ENCODE measurements at places on chromosomes 3 and 15.

DNA sequence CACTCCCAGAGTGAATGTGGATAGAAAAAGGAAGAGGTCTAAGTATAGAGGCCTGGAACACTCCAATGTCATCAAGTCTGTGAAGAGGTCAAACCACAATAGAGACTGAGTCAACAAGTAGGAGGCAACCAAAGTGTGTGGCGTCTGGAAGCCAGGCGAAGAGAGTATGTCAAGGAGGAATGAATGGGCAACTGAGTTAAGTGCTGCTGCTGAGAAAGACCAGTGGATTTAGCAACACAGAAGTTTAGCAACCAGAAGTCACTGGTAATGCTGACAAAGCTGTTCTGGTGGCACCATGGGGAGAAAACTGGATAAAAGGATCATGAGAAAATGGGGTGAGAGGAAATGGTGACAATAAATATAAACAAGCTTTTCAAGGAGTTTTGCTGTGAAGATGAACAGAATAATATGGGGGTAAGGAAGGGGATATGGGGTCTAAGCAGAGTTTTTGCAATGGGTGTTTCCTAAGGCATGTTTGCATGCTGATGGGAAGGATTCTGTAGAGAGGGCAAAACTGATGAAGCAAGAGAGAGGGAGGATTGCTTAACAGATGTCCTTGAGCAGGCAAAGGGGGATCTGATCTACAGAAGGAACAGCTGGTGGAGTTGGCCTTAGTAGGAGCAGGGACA is 38.4 kb downstream of the PCOLCE2 start:
- no peaks in the 10 kb centered on the region for H3K4me1 ChIP-seq
- H3K36me3 ChIP-seq: no peaks in the 10 kb centered on the region
- no peak overlapping the region for H3K4me3 ChIP-seq

DNA sequence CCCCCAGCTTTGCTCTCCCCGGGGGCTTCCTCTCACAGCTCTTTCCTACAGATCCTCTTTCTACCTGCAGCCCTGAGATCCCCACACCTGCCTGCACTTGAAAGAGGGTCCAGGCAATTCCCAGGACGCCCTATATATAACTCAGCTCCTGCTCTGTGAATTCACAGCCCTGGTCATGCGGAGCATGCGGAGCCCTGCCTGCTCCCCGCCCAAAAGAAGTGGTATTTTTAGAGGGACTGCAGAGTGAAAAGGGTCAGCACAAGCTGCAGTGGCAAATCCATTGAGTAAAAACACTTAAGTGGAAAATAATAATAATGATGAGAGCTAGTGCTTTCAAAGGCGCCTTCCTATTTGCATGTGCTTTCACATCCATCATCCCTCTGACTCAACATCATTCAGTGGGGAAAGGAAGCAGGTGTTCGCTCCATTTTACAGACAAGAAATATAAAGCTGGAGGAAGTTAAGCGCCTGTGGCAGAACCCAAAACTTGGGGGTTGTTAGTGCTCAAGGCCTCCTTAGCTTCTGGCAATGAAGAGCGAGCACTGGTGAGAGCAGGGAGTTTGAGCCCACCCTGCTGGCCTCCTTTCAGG is 76.3 kb upstream of the LIPC start:
- H3K27me3 ChIP-seq: no peaks in the 10 kb centered on the region
- H3K4me1 ChIP-seq: no peaks in the 10 kb centered on the region
- H3K27ac ChIP-seq: no peak overlapping the region
- H3K36me3 ChIP-seq: no peaks in the 10 kb centered on the region

GRCh38 chr15:63531586-63531985 is 27.2 kb downstream of the USP3 start:
- ATAC-seq: no peak
- H3K27me3 ChIP-seq: no peaks in the 10 kb centered on the region

DNA sequence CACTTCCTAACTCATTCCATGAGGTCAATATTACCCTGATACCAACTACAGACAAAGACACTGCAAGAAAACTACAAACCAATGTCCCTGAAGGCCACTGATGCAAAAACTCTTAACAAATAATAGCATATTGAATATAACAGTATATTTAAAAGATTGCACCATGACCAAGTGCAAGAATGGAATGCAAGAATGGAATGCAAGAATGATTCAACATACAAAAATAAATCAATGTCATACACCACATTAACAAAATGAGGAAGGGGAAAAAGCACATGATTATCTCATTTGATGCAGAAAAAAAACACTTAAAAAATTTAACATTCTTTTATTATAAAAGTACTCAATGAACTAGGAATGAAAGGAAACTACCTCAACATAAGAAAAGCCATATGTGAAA is 463.1 kb upstream of the NECTIN3 start:
- no peaks in the 10 kb centered on the region for H3K27me3 ChIP-seq
- ATAC-seq: no peak
- no peak overlapping the region for H3K27ac ChIP-seq
- H3K36me3 ChIP-seq: no peaks in the 10 kb centered on the region
- no peak overlapping the region for H3K4me3 ChIP-seq

DNA sequence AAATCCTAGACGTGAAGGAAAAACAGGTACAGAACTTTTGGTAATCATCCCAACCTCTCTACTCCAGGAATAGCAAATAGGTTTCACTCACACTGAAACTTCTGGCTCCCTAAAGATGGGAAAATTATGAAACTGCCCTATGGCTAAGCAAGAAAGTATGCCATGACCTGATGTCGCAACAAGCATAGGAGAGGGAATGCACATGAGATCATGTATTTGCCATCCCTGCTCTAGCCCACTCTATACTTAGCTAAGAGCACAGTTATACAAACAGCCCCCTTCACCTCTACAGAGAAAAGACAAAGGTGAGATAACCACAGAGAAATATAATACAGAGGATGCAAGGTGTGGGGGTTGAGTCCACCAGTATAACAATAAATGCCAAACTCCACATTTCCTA is 102.7 kb downstream of the TBC1D5 start:
- no peaks in the 10 kb centered on the region for H3K4me1 ChIP-seq
- peak; percentile 53 for ATAC-seq
- H3K27me3 ChIP-seq: no peaks in the 10 kb centered on the region
- no peak overlapping the region for H3K4me3 ChIP-seq
- H3K36me3 ChIP-seq: no peaks in the 10 kb centered on the region

- ATAC-seq: no peak
- no peak overlapping the region for H3K4me3 ChIP-seq
- peaks cover 12% of the 10 kb centered on the region for H3K36me3 ChIP-seq
- H3K4me1 ChIP-seq: no peaks in the 10 kb centered on the region
Measured at GRCh38 chr3:195251336-195252065, 19.5 kb downstream of the XXYLT1 start.

DNA sequence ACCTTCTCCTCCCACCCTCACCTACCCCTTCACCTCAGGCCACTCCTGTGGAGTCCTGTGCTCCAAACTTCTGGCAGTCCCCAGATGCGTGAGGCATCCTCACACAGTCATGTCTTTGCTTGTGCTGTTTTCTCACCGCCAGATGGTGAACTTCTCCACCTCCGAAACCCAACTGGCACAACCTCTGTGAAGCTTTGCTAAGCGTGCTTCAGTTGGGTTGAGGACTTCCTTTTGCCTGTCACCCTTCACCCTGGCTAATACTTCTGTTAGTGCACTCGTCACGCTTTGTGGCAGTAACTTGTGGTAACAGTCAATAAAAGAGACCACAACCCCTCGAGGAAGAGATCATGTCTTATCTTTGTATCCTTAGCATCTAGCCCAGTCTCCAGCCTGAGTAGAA is 42.0 kb upstream of the SKOR1 start:
- ATAC-seq: no peak
- H3K36me3 ChIP-seq: peaks cover 32% of the 10 kb centered on the region
- no peaks in the 10 kb centered on the region for H3K4me1 ChIP-seq
- no peak overlapping the region for H3K27ac ChIP-seq
- no peak overlapping the region for H3K4me3 ChIP-seq

GRCh38 chr15:89360294-89360971 is 25.8 kb upstream of the POLG start:
- no peak overlapping the region for H3K27ac ChIP-seq
- no peak overlapping the region for H3K4me3 ChIP-seq
- H3K4me1 ChIP-seq: peaks cover 15% of the 10 kb centered on the region

- H3K27ac ChIP-seq: no peak overlapping the region
- H3K27me3 ChIP-seq: no peaks in the 10 kb centered on the region
- no peaks in the 10 kb centered on the region for H3K36me3 ChIP-seq
- no peak overlapping the region for H3K4me3 ChIP-seq
- H3K4me1 ChIP-seq: peaks cover 96% of the 10 kb centered on the region
Measured at GRCh38 chr15:85480923-85481322, 100.5 kb downstream of the AKAP13 start.

- no peaks in the 10 kb centered on the region for H3K4me1 ChIP-seq
- H3K27me3 ChIP-seq: no peaks in the 10 kb centered on the region
- no peak overlapping the region for H3K27ac ChIP-seq
Measured at GRCh38 chr15:48765022-48765421, 45.8 kb downstream of the CEP152 start.

GRCh38 chr15:74781431-74782258 is at the start of gene CSK:
Gene CSK, plus strand, starts transcription at chr15:74782080. Its CDS starts 16,218 bp downstream, at chr15:74798298.
- H3K27ac ChIP-seq: peak within 1 kb of the TSS; percentile 95
- H3K36me3 ChIP-seq: no peaks in the 10 kb centered on the region
- ATAC-seq: peak; percentile 91
- H3K4me1 ChIP-seq: no peaks in the 10 kb centered on the region
- H3K27me3 ChIP-seq: no peaks in the 10 kb centered on the region

- H3K27ac ChIP-seq: no peak overlapping the region
- no peak for ATAC-seq
- no peaks in the 10 kb centered on the region for H3K27me3 ChIP-seq
Measured at GRCh38 chr15:99154271-99154670, 49.4 kb downstream of the SYNM start.

- peaks cover 45% of the 10 kb centered on the region for H3K36me3 ChIP-seq
- H3K27ac ChIP-seq: peak overlapping the region; percentile 90
- ATAC-seq: no peak
- H3K4me3 ChIP-seq: no peak overlapping the region
Measured at GRCh38 chr15:64855205-64855975, 13.7 kb downstream of the PLEKHO2 start.

GRCh38 chr3:122101646-122102045 is 46.5 kb downstream of the CD86 start:
- no peak for ATAC-seq
- no peak overlapping the region for H3K27ac ChIP-seq
- peaks cover 5% of the 10 kb centered on the region for H3K27me3 ChIP-seq
- no peaks in the 10 kb centered on the region for H3K36me3 ChIP-seq
- no peaks in the 10 kb centered on the region for H3K4me1 ChIP-seq

DNA sequence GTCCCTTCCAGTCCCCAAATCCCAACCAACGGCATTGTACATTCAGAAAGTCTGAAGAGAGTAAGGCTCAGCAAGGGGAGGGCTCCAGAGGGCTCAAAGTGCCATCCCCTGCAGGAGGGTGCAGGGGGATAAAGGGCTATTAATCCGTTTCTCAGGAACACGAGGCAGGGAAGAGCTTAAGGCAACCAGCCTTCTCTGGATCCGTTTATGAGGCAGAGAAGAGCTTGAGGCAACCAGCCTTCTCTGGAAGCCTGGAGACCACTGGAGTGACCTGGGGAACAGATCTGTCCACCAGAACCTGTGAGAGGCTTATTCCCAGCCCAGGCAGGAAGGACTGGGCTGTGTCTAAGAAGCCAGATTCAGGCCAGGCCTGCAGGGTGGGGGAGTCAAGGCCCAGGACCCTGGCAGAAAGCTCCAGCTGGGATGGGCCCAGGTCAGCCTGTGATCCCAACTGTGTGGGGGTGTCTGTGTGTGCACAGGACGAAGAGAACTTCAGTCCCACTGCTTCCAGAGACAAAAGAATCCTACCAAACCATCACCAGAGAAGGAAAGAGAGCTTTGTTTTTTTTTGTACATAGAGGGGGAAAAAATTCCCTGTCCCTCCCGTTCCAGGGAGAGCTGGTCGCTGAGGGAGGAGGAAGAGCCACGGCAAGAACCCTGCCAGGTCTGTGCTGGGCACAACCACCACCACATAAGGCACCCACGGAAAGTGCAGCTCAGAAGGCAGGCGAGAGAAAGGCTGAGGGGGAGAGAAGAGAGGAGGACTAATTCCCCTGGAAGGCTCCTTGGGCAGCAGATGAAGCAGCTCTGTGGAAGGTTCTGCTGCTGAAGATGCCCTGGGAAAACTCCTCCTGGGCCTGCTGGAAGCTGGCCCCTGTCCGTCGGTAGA is 1.6 kb upstream of the ULK3 start:
- H3K4me1 ChIP-seq: peaks cover 50% of the 10 kb centered on the region
- H3K4me3 ChIP-seq: no peak overlapping the region
- ATAC-seq: no peak
- no peaks in the 10 kb centered on the region for H3K27me3 ChIP-seq
- H3K36me3 ChIP-seq: no peaks in the 10 kb centered on the region
- peak overlapping the region; percentile 95 for H3K27ac ChIP-seq

DNA sequence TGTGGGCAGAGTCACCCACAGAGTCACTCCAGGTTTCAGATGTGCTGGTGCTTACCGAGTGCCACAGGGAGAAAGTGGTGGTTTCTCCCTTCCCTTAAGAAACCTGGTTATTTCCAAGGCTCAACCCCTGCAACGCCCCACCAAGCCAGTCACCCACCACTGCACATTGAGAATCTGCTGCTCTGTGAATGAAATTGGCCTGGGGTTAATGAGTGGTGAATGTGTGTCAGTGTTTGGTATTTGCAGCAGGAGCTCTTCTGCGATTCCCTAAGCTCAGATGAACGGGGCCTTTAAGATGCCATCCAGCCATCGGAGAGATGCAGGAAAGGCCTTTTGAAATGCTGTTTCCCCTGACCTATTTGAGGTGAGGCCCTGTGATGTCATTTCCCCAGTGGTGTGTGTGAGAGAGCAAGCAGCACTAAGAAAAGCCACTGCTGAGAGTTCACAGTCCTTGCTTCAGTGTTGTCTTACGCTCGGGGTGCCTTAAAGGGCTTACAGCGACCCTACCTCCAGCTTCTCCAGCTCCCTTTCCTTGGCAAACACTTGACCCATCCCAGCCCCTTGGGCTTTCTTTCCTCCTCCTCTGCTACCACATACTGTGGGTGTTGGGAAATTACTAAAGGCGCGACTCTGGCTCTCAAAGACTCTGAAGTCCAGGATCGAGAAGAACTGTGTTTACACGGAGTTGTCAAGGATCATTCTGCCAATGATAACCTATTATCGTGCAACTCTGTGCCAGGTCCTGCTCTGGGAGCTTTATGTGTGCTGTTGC is 68.9 kb downstream of the SMAD3 start:
- H3K27me3 ChIP-seq: no peaks in the 10 kb centered on the region
- H3K36me3 ChIP-seq: no peaks in the 10 kb centered on the region
- H3K4me3 ChIP-seq: no peak overlapping the region
- peak overlapping the region; percentile 90 for H3K27ac ChIP-seq
- ATAC-seq: peak; percentile 56
- peaks cover 73% of the 10 kb centered on the region for H3K4me1 ChIP-seq

DNA sequence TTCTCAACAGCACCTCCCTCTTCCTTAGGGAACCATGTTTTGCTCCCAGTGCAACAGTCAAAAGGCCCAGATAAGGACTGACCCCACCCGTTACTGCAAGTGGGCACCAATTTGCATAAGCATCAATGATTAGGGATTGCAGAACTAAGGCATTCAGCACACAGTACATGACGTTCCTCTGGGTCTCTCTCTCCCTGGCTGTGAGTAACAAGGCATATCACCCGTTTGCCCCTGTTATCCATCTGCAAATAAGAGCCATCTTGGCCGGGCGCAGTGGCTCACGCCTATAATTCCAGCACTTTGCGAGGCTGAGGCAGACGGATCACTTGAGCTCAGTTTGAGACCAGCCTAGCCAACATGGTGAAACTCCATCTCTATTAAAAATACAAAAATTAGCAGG is 18.8 kb downstream of the MAGI1 start:
- no peaks in the 10 kb centered on the region for H3K4me1 ChIP-seq
- H3K27ac ChIP-seq: no peak overlapping the region
- no peaks in the 10 kb centered on the region for H3K36me3 ChIP-seq
- no peak for ATAC-seq
- H3K27me3 ChIP-seq: no peaks in the 10 kb centered on the region
